Hippocampal formation (tissue), 2 donors: ENCODE measurements at places on chromosomes 2 and 18.
A peak's percentile ranks its signal among the peaks of the same experiment; 100 is the strongest.

GRCh38 chr2:171579481-171579880 is 57.2 kb downstream of the CYBRD1 start:
- no peak for DNase-seq

GRCh38 chr2:138444411-138444810 is 57.2 kb upstream of the SPOPL start:
- no peak for DNase-seq

- no peak for DNase-seq
Measured at GRCh38 chr2:1483551-1483950, 70.3 kb downstream of the TPO start.

GRCh38 chr18:27713037-27713737 is 463.7 kb downstream of the CDH2 start:
- DNase-seq, result no peak

GRCh38 chr2:64652231-64653108 is 1.2 kb downstream of the SERTAD2 start:
- DNase-seq, result no peak

DNA sequence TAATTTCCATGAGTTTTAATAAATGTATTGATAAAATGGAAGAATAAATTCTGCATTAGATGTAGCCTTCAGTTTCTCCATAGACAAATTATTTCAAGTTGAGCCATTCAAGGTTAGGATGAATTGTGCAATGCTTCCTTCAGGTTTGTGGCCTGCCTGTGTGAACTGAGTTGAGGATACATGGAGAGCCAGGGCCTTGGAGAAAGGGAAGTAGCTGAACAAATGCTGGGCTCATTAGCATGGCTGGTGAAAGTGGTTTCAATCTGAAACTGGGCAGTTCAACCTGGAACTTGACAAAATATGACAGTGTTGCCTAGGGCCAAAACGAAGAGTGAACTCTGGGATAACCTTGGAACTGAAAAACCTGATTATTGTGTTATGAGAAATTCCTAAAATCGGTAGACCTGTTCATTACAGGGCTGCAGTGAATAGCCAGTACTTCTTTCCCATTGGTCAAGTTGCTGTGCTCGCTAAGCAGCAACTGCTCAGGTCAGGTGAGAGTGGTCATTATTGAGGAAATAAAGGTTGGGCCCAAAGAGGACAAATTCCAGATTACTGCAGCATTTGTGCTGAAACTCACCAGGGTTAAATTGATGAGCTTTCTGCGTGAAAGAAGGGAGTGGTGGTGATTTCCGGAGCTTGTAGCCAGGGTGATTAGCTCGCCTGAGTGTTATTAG is 12.7 kb downstream of the INPP1 start:
- DNase-seq, result no peak

DNA sequence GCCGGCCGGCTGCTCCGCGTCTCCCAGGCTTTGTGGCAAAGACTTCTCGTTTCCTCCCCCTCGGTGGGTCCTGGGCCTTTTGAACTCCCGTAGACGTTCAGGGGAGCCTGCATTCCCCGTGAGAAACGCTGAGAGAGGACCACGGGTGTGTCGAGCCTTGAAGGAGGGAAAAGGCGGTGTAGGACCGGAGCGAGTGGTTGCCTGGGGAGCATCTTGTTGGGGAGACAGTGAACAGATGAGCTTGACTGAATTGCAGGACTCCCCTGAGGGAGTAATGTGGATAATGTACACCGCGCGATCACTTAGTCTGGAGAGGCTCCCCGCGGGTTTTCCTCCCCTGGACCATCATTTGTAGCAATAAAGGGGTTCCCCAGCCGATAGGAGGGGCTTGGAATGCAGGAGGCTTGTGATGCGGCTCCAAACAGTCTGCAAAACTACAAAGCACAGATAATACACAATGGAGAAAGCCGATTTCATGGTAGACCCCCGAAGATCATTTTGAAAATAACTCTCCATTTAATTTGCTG is 769 bp downstream of the ALMS1 start:
- peak; percentile 63 for DNase-seq

DNA sequence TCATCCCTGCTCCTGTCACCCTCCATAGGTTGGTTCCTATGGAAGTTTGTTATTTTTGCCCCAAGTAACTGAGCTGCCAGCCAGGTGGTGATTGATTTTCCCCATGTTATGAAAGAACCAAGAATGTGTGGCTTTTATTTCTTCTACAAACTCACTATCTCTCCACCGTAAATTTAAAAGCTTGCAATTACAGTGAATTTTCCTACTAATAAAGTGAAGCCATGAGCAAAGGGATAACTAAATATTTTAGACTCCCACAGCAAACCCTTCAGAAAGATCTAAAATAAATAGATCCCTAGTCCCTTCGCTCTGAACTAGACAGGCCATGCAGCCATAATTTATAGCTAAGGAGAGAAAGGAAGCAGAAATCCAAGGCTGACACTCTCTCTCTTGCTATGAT is 6.2 kb upstream of the KIAA2012 start:
- DNase-seq, result no peak

DNA sequence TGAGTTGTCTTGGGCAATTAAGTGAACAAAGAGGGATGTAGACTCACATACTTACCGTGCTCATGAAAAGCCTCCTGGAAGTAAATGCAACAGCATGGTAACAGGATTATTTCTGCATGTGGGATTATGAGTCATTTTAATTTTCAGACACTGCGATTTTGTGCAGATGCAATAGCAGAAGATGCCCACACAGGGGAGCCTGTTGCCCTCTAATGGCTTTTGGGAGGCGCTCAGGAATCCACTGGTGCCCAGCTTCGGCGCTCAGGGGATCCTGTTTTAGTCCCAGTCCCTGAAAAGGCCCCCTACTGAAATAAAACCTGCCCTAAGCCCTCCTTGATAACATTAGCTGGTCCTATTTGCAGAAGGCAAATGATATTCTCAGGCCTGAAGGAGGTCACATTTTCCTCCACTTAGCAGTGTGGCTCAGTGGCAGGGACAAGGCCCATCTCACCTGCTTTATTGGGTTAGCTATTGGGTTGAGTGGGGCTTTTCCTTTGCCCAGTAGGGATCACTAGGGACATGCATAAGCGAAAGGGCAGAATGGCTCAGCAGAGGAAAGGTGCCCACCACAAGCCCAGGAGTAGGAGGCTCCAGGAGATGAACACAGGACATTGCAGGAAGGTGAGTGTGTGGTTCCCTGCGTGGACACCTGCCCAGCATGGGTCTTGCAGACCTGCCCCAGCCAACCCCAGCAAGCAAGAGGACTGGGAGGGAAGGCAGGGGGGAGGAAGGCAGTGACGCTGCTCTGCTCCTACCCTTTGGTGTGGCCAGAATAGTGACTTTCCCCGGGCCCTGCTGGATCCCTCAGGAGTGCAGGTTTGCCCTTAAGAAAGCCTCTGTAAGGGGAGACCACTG is 26.5 kb upstream of the KCNS3 start:
- DNase-seq, result peak; percentile 53

DNA sequence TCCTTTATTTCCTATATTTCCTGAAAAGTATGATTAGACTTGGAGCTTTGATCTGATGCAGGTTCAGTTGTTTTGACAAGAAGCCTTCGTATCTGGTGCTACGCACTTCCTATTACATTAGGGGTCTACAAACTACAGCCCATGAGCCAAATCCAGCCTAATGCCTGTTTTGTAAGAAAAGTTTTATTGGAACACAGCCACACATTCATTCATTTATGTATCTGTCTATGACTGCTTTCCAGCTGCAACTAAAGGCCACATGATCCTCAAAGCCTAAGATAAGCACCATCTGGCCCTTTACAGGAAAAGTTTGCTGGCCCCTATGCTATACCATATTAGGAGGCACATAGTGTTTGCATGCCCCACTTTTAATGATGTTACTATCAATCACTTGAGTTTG is 26.0 kb downstream of the EIF2AK3 start:
- no peak for DNase-seq

- no peak for DNase-seq
Measured at GRCh38 chr2:209138079-209138478, 285.8 kb upstream of the MAP2 start.

DNA sequence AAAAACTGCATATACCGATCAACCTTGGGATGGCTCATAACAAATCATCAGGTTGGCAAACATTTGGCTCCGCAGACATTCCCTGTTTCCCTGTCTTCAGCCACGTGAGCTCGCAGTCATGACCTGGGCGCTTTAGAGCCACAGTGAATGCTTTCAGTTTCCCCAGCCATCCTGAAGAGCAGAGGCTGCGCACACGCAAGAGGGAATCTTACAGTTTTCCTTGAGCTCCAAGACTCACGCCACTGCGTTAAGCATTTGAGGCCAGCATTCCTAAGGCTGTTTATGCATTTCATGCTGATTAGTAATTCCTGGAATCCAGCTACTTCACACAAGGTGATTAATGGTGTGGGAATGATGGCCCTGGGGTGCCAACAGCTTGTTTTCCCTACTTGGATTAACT is 95.1 kb downstream of the MTCL1 start:
- no peak for DNase-seq

DNA sequence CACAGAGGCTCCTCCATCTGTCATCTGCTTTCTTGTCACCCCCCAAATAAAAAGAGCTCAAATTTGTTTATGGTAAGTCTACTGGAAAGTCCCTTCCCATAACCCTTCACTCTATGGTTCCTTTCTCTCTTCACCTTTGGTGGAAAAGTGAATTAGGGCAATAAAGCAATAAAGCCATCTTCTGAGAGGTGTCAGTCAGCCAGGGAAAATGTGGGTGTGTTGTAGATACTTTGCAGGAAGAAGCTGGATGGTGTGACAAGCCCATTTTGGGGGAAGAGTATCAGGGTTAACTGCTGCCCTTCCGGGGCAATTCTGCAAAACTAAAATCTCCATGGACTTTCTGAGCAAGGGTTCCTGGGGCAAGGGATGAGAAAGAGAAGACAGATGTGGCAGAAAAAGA is 197.9 kb downstream of the SH3BP4 start:
- no peak for DNase-seq

DNA sequence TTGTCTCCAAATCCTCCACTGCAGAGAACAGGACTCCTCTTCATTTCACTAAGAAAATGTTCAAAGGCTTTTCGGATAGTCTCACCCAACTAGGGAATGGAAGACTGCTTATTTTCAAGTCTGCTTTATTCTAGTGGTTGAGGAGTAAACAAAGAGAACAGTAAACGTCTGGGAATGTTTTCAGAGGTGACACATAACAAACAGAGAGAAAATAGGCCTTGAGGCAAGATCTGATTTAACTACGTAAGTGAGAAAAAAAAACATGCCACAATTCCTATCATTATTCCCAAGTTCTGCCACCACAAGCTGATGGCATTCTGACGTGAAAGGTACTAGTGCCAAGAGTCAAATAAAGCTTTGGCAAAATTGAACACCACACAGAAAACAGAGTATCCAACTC is 16.7 kb upstream of the WIPF1 start:
- DNase-seq, result no peak

- DNase-seq, result no peak
Measured at GRCh38 chr18:38635709-38636430, 1070.3 kb upstream of the CELF4 start.

GRCh38 chr2:168584911-168585310 is 128.8 kb downstream of the CERS6 start:
- DNase-seq, result no peak

DNA sequence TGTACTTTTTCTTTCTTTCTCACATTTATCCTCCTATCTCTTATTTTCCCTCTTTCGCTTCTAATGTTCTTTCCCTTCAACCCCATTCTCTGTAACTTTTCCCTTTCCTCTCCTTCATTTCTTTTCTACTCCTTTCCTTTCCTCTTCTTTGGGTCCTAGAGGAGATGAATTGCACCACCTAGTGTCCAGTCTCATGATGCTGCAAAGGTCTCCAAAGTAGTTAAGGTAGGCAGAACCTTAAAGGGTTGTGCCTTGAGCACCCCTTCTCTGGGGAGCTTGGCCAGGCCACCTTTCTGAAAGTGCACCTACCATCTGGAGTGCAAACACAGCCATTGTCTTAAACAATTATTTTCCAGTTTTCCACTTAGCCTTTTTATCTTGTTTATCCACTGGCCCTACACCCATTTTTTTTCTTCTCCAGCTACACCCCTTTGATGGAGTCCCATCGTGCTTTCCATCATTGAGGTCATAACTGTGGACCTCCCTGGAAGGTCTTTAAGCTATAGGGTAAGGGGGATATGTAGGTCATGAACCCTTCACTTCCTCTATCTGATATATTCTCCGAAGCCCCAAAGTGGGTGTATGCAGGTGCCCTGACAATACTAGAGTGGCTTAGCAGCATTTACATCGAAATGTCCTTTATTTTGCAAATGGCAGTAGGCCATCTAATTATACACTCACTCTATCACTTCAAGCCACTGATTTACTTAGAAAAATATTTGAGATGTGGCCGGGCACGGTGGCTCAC is 155.9 kb downstream of the ESCO1 start:
- peak; percentile 6 for DNase-seq

DNA sequence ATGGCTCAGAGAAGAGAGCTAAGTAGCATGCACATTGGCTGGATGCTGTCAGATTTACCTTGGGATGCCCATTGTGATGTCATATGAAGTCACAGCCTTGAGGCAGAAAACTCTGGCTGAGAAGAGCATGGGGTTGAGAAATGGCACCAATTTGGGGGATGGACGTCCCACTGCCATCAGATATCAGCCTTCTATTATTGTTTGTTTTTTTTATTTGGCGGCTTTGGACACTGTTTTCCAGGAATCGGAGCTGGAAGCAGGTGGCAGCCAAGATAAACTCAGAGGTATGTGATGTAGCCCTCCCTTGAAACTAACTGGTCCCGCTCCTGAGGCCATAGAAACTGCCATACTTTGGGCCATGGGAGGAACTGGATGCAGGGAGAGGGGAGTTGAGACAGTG is 40.6 kb downstream of the GCKR start:
- DNase-seq, result no peak

DNA sequence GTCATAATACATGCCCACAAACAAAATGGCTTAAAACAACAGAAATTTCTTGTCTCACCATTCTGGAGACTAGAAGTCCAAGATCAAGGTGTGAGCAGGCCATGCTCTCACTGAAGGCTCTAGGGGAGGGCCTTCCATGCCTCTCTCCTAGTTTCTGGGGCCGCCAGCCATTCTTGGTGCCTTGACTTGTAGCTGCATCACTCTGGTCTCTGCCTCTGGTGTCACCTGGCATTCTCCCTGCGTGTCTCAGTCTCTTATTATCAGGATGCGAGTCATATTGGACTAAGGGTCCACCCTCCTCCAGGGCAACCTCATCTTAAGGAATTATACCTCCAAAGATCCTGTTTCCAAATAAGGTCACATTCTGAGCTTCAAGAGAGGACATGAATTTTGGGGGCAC is 76.1 kb downstream of the KCNF1 start:
- DNase-seq, result no peak

- no peak for DNase-seq
Measured at GRCh38 chr18:61580046-61580445, 246.8 kb downstream of the CDH20 start.
